Pancreas (tissue), 10 donors: ENCODE measurements at places on chromosomes 5 and 9.

DNA sequence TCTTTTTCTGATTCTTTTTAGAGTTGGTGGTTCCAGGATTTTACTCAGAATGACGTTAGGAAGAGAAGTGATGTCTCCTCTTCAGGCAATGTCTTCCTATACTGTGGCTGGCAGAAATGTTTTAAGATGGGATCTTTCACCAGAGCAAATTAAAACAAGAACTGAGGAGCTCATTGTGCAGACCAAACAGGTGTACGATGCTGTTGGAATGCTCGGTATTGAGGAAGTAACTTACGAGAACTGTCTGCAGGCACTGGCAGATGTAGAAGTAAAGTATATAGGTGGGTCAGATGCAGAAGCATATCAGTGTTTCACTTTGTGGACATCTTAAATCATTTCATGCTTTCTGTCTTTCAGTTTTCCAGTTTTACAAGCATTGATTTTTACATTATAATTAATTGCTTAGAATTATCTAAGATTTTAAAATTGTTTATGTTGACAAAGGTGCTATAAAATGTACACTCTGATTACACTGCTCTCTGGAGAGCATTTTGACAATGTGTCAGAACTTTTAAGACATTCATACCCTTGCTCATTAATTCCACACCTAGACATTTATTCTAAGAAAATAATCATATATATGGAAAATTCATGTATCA lies 36.6 kb downstream of the NLN start:
- DNase-seq, result no peak

GRCh38 chr5:53917095-53917494 lies 356.7 kb downstream of the NDUFS4 start:
- no peak for DNase-seq

DNA sequence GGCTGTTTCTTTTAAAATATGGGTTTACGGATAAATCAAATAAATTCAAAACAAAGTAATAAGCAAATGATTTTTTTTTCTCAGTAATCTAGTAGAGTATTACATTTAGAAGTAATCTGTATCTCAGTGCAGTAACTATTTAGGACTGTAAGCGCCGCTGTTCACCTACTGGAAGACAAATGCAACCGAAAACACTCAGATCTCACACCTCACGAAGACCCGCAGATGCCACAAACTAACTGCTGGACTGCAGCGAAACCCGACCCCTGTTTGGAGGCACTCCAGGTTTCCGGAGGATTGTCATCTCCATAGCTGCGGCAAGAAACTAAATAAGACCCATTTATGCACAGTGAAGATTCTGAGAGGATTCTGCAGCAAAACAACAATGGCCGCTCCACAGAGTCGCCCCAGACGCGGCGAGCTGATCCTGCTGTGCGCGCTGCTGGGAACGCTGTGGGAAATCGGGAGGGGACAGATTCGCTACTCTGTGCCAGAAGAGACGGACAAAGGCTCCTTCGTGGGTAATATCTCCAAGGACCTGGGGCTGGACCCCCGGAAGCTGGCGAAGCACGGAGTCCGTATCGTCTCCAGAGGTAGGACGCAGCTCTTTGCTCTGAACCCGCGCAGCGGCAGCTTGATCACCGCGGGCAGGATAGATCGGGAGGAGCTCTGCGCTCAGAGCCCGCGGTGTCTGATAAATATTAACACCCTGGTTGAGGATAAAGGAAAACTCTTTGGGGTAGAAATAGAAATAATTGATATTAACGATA lies at the start of gene PCDHGA8:
Gene PCDHGA8 (plus strand): TSS at position 205 of the 770 bp plus-strand sequence. CDS start 181 bp downstream, at position 386.
- no peak for DNase-seq

DNA sequence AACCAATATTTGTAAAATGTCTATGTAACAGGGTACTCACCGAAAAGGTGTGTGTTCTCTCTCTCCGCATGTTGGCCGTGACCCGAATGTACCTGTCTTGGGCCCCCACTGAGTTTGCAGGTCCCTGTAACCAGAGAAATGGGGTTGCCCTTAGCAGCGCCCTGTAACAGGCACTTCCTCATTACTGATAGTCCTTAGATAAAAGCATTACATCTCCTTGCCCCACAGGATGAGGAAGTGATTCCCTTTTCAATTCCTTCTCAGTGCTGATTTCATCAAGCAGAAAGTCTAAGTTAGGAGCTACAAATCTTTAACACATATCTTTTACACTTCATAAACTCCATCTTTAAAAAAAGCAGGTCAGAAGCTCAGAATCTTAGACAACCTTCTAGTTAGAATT lies 15.2 kb upstream of the HMHB1 start:
- no peak for DNase-seq

DNA sequence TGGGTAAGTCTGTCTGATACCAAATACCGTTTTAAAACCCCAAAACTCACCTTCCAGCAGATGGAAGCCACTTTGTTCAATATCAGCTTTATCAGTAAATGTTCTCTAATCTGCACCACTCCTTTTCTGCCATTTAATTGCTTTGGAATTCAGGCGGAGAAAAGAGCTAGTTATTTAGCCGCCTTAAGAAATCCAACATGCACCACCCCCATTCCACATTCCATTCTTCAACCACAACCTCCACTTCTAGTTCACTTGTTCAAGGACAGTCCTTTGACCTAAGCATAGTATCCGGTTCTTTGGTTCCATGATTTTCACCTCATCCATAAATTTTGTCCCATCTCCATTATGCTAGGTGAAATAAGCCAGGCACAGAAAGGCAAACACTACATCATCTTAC lies 240.1 kb downstream of the DNAH5 start:
- DNase-seq, result no peak

- DNase-seq, result peak; percentile 50
Observed at GRCh38 chr5:668283-668995, 24.7 kb downstream of the TPPP start.

- DNase-seq, result no peak
Observed at GRCh38 chr9:120394058-120394669, 185.8 kb downstream of the CDK5RAP2 start.

DNA sequence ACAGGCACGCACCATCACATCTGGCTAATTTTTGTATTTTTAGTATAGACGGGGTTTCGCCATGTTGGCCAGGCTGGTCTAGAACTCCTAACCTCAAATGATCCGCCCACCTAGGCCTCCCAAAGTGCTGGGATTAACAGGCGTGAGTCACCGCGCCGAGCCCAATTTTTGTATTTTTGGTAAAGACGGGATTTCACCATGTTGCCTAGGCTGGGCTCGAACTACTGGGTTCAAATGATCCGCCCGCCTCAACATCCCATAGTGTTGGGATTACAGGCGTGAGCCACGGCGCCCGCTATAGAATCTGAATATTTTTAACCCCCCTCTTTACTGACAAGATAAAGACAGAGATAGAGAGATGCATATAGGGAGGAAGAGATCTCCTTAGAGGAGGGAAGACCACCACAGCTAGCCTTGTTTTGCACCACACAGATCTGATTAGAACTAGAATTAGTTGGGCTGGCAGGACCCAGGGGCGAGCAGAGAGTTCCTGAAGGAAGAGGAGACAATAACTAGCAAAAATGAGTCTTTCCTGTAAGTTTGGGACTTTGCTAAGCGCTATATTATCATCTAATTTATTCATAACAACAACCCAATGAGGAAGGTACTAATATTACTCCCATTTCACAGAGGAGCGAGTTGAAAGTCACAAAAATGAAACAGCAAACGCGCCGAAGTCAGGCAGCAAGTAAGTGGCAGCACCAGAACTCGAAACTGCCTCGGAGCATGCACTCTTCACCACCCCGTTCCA lies 1.5 kb upstream of the ANKHD1 start:
- DNase-seq, result no peak

- peak; percentile 32 for DNase-seq
Observed at GRCh38 chr5:171419688-171420430, 412 bp downstream of the FGF18 start.

DNA sequence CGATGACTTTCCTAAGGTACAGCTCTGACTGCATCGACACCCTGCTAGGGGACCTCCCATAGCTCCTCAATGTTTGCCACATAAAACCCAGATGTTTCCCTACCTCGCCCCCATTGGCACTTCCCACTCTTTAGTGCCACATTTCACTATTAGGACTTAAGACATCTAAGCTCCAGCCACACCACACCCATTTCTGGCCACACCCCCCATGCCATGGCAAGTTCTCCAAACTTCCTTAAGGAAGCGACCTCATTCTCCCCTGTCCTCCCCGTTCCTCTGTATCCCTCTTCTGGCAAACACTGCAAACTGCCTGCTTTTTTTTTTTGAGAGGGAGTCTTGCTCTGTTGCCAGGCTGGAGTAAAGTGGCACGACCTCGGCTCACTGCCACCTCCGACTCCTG lies 62.9 kb downstream of the USP20 start:
- no peak for DNase-seq

GRCh38 chr5:252546-252945 lies 18.9 kb upstream of the PDCD6 start:
- no peak for DNase-seq

- peak; percentile 63 for DNase-seq
Observed at GRCh38 chr9:35811381-35812024, 559 bp downstream of the SPAG8 start.

GRCh38 chr5:141875795-141876627 lies 2.2 kb downstream of the PCDH1 start:
- peak; percentile 55 for DNase-seq

DNA sequence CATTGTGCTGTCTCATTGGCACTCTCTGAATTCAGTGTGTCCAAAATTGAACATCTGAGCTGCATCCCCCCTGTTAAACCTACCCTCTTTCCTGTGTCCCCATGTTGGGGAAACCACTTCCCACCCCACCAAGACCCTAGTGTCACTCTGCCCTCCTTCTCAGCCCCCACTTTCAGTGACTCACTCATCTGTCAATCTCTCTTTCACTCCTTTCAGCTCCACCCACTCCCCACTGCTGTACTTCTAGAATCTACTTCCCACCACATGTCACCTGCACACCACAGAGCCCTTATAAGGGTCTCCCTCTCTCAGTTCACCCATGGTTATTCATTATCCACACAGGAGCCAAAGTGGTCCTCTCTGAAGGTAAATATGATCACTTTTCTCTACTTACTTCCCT lies 5.8 kb upstream of the SPOCK1 start:
- no peak for DNase-seq

- no peak for DNase-seq
Observed at GRCh38 chr9:126331964-126332748, 5.5 kb downstream of the MVB12B start.

DNA sequence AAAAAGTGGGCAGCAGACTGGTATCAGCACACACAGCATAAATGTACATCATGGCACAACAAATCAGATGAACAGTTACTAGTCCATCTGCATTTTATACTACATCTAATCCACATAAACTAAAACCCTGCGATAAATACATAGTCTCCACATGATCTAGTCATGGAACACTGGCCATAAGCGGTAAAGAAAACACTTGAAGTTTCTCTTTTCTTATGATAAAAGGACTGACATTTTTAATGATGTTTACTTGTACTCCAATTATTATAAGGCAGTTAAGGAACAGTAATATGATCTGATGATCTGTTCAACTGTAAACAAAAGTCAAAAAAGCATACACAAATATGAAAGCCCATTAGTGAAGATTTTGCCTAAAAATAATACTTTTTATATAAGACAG lies 112.5 kb downstream of the MPDZ start:
- no peak for DNase-seq

DNA sequence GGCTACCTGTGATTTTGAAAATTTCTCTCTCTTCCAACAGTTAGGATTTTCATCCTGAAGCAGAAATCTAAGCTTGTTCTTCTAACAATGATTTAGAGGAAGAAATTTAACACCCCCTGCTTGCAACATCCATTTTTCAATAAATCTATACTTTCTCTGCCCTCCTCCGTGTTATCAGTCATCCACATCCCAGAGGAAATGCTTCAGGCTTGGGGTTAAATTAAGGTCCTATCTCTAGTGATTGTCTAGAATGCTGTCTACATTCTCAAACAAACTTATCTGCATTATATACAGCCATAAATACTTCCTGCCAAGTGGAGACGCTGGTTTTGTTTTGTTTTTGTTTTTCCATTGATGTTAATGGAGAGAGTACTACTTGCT lies 371.0 kb downstream of the CSNK1G3 start:
- DNase-seq, result no peak

DNA sequence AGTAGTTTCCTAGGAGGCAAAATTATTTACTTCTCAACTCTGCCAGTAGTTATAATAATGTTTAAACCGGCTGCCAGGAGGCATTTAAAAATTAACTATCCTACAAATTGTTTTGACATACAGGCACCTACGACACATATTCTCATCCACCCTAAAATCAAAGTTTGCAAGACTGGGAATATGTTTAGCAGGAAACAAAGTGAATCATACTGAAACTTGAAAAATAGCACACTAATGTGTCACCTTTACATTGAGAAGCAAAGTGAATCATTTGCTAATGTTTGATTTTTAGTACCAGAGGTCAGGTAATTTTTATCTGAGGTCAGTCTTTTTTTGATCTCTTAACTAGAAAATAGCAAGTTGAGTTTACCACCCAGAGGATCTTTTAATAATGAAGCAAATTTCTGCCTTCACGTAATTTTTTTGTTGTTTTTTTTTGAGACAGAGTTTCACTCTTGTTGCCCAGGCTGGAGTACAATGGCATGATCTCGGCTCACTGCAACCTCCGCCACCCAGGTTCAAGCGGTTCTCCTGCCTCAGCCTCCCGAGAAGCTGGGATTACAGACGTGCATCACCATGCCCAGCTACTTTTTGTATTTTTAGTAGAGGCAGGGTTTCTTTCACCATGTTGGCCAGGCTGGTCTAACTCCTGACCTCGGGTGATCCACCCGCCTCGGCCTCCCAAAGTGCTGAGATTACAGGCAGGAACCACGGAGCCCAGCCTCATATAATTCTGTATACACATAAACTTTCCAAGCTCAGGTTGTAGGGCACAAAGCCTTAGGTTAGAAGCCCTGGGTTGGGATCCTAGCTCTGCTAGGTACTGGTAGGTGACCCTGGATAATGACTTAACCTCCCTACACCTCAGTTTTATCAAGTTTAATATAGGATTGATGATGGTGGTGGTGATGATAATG lies 124.3 kb downstream of the UGCG start:
- DNase-seq, result no peak

DNA sequence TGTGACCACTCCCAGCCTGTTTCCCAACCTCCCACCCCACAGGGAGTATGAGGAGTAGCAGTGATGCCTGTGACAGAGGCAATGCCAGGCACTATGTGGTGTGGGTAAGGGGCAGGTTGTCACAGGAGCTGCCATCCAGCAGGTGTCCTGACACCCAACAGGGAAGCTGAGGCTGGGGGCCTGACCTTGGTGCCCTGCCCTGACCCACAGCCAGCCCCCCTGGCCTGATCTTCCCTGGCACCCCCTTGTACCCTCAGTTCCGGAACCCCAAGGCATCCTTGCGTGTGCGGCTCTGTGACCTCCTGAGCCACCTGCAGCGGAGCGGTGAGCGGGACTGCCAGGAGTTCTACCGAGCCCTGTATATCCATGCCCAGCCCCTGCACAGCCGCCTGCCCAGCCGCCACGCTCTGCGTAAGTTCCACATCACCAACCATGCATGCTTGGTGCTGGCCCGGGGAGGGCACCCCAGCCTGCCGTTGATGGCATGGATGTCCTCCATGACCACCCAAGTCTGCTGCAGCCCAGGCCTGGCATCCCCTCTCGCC lies 14.4 kb downstream of the CARD19 start:
- peak; percentile 55 for DNase-seq

- DNase-seq, result no peak
Observed at GRCh38 chr5:79898611-79899010, 92.5 kb downstream of the MTX3 start.
